T-helper 9 cell (primary cell): ENCODE measurements at places on chromosomes 4 and X.

DNA sequence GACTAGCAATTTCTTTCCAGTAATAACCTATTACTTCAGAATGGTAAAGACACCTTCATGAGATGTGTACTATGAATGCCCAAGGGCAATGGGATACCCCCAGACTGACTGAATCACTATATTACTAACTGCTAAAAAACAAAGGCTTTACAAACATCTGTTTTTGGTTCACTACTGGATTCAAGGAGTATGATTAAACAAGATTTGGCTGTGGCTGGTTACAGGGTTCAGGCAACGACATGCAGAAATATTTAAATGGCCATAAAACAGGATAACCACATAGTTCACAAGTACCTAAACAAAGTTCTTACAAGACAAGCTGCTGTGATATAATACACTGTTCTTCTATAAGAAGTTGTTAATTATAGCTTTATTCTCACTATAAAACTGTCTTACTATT lies 128.2 kb downstream of the FRYL start:
- no peak for DNase-seq

DNA sequence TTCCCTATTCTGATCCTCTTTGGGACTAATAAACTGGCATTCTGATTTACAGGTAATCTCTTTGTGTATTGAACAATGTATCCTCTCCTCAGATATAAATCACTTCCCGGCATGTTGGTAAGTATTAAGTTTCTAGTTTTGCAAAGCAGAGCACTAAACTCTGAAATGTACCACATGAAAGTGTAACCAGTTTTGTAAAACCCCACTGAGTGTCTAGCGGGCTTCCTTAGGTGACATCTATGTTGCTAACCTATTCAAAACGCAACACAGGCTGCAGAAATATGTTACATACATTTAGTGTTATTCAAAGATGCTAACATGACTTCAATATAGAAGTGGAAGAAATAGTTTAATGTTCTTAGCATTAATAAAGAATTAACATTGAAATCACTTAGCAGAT lies 25.2 kb downstream of the DNAJB14 start:
- no peak for DNase-seq

GRCh38 chr4:116024954-116025708 lies 911.7 kb upstream of the NDST4 start:
- DNase-seq, result no peak

DNA sequence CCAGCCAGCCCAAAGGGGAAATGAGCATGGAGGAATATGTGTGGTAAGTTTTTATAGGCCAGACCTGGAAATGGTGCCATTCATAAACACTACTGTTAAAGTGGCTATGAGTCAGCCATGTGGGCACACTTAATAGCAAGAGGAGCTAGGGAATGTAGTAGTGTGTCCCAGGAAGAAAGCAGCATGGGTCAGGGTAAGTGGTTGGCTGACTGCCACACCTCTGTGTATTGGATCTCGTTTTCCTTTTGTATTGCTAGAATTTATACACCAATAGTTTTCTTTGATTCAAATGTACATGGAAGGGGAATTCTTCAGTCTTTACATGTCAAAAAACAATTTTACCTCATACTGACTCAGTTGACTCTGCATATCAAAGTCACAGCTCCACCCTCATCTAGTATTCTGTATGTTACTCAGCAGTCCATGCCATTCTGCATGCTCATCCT lies 22.9 kb upstream of the SGMS2 start:
- DNase-seq, result no peak

DNA sequence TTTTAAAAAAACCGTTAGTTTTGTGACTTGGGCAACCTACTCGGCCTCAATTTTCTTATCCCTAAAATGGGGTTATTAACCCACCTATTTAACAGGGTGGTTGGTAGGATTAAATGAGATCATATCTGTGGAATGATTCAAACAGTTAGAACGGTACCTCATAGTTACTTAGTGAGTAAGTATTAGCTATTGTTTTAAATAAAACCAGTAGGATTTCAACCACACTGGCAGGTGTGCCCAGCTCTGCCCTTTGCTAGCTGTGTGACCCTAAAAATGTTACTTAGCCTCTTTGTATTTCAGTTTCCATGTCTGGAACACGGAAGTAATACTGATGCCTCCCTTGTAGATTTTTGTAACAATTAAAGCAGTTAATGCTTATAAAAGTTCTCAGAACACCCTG lies 225.8 kb upstream of the SPRY1 start:
- DNase-seq, result no peak

GRCh38 chr4:24190761-24191695 lies 301.2 kb upstream of the PPARGC1A start:
- no peak for DNase-seq
